A673 (cell line): ENCODE measurements at places on chromosomes 4 and X.
A peak's percentile ranks its signal among the peaks of the same experiment; 100 is the strongest.

DNA sequence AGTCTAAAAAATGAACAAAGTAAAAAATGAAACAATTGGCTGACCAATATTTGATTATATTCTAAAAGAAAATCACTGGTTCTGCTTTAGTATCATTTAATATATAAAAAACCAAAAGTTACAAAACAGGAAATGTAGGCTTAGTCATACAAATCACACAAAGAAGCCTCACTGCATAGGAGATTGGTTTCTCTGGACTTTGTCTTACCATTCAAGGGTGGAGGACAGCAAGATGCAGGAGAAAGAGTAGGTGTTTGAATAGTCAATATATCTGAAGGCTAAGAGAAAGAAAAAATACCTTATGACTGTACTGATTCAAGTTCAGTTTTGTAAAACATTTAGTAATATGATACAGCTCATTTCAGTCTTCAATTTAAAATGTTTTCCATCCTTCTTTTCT, 28.6 kb upstream of the TAF9B start:
- DNase-seq, result no peak

- no peak for DNase-seq
Observed at GRCh38 chr4:99816545-99817308, at the start of gene DAPP1. Gene DAPP1 (plus strand): TSS chr4:99816827. CDS start chr4:99816914, 87 bp downstream.

DNA sequence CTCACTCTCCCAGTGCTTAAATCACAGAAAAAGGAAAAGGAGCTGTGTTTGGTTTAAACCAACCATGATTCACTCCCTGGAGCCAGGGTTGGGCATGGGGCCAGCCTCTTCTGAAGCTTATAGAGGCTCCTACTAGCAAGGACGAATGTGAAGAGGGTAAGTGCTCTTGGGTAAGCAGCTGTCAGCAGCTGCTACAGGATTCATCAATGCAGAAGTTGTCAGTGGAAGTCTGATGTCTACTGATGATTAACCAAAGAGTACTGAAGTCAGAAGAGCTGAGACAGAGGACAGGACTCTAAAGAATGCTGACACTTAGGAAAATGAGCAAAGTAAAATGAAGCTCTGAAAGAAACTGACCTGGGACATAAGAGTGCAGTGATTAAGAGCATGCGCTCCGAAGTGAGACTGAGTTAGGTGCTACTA, 32.7 kb upstream of the JADE1 start:
- DNase-seq, result peak; percentile 79

GRCh38 chr4:103123114-103123513, 23.5 kb upstream of the BDH2 start:
- DNase-seq, result no peak

DNA sequence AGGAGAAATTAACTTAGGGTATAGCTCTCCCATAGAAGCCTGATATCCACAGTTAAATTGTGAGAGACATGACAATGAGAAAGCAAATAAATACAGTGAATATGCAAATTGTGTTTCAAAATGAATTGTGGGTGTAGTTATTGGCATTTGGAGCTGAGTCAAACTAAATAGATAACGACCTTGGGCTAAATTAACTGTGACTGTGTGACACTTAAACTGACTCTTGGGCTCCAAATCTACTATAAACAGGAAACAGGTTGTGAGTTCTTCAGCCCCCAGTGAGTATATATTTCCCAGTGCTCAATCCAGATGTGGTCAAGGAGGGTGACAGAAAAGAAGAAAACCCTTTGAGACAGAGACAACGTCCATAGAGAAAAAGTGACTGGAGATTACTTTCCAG, 11.3 kb upstream of the MAGEA10 start:
- no peak for DNase-seq

GRCh38 chr4:153159016-153159415, 45.2 kb upstream of the TRIM2 start:
- peak; percentile 51 for DNase-seq

- no peak for DNase-seq
Observed at GRCh38 chrX:115525486-115525885, 35.5 kb upstream of the PLS3 start.

GRCh38 chrX:1086444-1087409, 125.7 kb downstream of the CRLF2 start:
- DNase-seq, result no peak

DNA sequence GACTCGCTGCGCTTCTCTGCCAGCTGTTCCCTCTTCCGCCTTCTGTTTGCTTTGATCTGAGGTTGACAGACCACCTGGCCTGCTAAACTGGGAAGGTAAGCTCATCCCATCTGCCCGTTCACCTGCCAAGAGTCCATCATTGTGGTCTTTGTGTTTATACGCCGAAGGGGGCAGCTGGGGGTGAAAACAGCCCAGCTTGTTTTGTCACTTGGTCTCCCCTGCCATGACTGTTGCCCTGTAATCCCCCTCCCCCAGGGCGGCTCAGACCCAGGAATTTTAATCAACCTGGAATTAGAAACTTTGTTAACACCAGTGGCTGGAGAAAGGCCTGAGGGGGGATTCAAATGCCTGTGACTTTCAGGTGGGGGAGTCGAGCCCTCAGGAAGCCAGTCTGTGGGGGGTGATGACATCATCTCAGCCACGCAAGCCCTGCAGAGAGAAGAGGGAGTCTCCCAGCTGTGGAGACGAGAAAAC, 333.3 kb downstream of the BCOR start:
- DNase-seq, result no peak

- no peak for DNase-seq
Observed at GRCh38 chr4:38131371-38132091, 171.3 kb downstream of the PTTG2 start.

DNA sequence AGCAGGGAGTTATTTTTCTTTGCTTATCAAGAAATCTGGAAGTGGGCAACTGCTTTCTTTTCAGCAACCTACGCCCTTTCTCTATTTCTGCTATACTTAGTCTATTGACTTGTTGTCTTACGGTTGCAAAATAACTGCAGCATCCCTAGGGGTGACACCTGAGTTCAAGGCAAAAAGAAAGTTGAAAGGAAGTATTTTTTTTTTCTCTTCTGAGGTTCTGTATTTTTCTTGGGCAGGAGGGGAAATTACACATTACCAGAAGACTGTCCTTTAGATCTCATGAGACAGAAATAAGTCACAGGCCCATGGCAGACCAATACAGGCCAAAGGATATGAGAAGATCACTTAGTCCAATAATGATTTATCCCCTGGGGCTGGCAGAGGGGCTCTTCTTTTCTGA, 204.7 kb upstream of the CASK start:
- DNase-seq, result no peak

DNA sequence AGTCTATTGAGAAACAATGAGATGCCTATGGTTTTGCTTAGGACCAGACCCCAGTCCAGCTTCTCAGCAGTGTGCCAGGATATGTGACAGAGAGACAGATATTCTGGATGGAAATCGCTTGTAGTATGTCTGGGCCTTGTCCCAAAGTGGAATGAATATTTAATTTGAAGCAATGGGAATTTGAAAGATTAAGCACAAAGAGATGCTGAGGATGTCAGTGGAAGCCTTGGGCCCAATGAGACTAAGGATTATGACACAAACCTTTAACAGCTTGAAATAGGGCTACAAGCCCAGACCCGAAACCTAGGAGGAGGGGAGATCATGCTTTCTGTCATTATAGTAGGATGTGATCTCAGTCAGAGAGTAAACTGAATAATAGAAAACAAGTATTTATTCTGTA, 459.2 kb downstream of the FAT4 start:
- no peak for DNase-seq

DNA sequence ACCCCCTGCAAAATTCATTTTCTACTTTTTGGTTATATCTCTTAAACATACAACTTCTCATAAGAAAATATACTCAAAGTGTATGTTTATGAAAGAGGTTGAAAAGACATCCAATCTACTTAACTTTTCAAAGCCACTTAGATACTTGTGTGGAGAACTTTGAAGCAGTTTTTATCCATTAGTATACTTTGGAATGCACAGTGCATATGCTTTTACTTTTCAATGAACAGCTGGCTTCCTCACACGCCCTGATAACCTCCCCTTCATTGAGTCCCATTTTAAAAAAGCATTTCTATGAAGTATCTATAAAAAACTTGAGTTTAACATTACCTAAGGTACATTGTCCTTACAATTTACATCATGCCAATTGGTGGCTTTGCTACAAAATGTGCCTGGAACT, 73.8 kb downstream of the VEGFC start:
- DNase-seq, result no peak

GRCh38 chr4:13990596-13991589, 363.4 kb upstream of the BOD1L1 start:
- DNase-seq, result peak; percentile 15

- DNase-seq, result peak; percentile 61
Observed at GRCh38 chr4:150217808-150218207, 139.6 kb downstream of the DCLK2 start.

GRCh38 chr4:151530230-151530629, 121.3 kb downstream of the FHIP1A start:
- DNase-seq, result no peak

DNA sequence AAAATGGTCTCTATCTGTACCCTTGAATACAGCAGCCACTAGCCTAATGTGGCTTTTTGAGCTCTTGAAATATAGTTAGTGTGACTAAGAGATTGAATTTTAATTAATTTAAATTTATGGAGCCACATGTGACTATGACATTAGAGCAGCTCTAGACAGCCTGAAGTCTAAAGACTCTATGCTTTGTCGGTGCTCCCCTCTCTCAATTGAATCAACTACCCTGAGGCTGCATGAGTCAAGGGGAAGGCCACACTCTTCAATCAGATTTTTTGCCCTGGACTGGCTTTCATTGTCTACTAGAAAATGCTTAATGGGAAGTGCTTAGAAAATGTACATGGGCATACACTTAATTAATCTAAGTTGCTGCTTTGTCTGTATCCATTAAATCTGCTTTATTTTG, 11.7 kb downstream of the TLR7 start:
- DNase-seq, result no peak

DNA sequence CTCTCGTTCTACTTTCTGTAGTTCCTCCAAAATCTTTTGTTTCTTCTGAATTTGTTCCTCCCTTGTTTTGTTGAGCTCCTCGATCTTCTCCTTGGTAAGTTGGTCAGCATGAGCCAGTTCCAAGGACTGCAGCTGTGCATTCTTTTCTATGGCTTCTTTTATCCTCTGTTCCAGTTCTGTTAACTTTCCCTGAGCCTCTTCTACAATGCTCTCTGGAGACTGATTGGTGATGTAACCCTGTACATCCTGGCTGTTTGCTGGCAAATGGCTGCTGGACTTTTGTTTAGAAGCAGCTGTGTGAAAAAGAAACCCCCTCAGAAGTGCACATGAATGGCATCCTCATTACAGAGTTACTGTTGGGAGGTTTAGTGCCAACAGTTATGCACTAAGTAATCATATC, 70.5 kb upstream of the COX18 start:
- no peak for DNase-seq

DNA sequence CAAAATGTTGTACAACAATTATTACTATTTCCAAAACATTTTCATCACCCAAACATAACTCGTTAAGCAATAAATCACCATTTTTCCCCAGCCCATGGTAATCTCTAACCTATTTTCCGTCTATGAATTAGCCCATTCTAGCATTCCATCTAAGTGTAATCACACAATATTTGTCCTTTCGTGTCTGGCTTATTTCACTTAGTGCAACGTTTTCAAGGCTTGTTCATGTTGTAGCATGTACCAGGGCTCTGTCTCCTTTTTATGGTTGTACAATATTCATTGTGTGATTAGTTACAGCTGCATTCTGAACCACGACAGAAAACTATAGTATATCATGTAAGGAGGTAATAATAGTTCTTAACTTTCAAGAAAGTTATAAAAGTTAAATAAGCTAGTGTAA, 656.0 kb upstream of the HS3ST1 start:
- no peak for DNase-seq

DNA sequence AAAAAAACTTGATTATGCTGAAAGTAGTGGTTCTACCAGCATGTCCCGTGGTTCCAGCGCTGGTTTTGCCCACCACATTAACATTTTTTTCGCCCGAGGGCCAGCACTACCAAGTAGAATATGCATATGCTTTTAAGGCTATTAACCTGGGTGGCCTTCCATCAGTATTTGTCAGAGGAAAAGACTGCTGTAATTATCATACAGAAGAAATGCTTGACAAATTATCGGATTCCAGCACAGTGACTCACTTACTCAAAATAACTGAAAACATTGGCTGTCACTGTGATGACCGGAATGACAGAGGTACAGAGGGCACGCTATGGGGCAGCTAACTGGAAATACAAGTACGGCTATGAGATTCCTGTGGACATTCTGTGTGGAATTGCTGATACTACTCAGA, 34.6 kb downstream of the PRPS2 start:
- no peak for DNase-seq

DNA sequence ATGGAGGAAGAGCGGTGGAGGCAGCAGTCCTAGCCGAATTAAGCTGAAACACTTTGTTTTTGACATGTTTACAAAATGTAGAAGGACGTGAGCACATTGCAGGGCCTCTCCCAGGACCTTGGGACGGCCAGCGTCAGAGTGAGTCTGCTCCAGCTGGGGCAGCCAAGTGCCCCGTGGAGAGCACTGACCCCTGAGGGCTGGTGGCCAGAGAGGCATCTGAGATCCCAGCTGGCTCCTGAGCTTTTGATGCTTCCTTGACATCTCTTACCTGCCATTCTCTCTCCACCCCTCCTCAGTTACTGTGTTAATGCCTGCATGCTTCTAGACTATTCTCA, 24.7 kb downstream of the NAT8L start:
- no peak for DNase-seq

GRCh38 chrX:19639056-19639455, 123.7 kb upstream of the MAP3K15 start:
- DNase-seq, result no peak

GRCh38 chr4:174119051-174119450, 164.4 kb downstream of the FBXO8 start:
- DNase-seq, result peak; percentile 45

GRCh38 chr4:51895816-51896408, 53.0 kb downstream of the DCUN1D4 start:
- peak; percentile 76 for DNase-seq

DNA sequence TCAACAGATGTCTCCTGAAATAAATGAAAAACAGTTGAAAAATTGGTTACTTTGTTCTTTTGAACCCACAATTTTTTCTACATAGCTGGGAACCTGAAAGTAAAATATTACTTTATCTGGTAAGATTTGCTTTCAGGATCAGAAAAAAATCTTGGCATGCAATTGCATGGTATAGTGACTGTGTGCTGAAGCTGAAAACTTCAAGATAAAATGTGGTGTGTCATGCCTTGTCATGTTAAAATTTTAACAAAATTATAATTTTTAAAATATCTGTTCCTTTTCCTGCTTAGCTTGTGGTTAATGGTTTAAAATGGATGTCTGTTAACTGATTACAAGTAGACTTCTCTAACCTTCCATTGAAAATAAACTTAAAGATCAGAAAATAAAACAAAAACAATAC, 904.8 kb downstream of the PDHA2 start:
- no peak for DNase-seq

GRCh38 chrX:63275127-63275526, 76.0 kb downstream of the SPIN4 start:
- DNase-seq, result no peak

DNA sequence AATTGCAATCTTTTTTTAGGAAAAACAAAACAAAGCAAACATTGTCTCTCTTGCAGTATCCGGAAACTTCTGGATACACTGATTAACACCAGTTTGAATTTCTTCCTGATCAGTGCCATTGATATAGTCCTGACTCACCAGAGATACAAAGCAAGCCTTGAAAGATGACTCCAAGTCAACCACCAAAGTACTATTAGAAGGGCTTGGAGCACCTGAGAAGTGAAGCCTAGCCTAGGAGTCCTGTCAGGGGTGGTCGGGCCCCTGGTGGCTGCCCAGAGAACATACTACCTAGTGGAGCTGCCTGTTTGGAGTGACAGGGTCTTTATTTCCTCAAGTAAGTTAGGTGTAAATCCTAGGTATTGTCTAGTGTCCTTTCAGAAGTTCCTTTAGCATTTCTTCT, 593.2 kb downstream of the ZNF674 start:
- DNase-seq, result no peak
